ENCODE measurements at places on chromosomes 6 and 20.

DNA sequence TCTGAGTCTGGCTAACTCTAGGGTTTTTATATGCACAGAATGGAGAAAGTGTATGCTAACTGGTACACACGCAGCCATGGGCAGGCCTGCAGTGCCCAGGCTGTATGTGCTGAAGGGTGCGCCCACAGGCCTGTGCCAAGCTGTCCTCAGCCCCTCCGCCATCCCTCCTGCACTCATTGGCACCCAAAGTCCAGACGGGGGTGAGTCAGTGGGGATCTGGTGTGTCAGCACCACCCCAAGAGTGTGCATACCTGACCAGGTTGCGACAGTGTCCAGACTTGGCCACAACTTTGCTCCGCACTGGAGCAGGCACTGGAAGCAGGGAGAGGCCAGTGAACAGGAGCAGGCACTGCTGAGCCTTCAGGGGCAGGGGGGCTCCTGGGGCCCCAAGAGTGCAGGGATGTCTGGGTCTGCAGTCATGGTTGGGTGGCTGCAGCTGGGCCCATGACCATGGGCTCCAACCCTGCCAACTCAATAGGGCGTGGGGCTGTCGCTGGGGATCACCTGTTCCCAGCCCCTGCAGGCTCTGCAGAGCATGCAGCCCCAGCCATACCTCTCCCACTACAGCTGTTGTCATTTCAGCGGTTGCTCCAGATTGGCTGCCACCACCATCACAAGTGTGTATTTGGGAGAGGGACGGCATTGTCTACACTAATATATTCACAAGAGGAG lies 717.8 kb downstream of the EPHA7 start:
- DNase-seq = no peak

- no peak for DNase-seq
Measured at GRCh38 chr6:157095569-157095968, 227.8 kb downstream of the TMEM242 start.

DNA sequence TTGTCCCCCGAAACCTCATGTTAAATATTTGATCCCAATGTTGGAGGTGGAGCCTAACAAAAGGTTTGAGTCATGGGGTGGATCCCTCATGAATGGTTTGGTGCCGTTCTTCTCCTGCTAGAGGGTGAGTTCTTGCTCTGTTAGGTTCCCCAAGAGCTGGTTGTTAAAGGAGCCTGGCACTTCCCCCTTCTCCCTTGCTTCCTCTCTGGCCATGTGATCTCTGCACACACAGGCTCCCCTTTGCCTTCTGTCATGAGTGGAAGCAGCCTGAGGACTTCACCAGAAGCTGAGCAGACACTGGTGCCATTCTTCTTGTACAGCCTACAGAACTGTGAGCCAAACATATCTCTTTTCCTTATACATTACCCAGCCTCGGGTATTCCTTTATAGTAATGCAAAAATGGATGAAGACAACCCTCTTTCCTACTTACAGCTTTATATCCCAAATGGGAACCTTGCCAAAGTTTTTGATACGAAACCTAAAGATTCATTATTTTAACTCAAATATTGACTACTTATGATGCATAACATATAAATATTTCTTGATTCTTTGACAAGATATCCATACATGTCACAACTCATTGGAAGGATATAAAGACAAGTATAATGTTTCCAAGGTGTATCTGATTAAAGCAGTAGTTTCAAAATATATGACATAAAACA lies 61.0 kb downstream of the RNF182 start:
- no peak for DNase-seq

GRCh38 chr6:15073883-15074465 lies 171.9 kb upstream of the JARID2 start:
- DNase-seq = no peak

DNA sequence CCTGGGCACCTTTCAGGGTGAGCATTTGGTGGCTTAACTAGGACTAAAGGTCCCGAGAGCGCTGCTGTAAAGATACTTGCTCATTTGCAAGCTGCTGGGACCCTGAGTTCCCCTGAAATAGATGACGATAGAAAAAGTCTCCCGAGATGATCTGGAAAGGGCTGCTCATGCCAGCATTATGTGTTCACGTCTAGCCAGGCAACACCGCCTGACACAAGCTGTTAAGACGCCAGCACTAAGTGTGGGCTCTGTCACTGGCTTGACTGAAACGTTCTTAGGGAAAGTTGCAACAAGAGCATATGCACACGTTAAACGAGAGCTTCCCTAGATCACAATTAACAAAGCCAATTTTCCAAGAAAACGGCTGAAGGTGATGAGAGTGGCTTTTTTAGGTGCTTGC lies 113.7 kb downstream of the SLC23A2 start:
- no peak for DNase-seq

GRCh38 chr6:106439459-106439858 lies 78.9 kb downstream of the CRYBG1 start:
- no peak for DNase-seq

DNA sequence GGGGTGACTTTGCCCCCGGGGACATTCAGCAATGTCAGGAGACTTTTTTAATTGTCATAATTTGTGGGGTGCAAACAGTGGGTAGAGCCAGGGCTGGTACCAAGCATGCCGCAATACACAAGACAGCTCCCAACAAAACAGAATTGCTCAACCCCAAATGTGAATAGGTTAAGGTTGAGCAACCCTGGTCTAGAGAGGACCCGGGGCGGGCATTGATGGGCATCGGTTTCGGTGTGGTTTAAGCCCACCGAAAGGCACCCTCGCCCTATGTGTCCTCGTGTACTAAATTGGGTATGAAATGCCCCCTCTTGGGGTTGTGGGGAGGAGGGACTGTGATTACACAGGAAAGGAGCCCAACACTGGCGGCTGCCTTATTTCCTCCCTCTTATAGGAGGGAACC lies 36.0 kb downstream of the KIAA1755 start:
- DNase-seq = no peak

DNA sequence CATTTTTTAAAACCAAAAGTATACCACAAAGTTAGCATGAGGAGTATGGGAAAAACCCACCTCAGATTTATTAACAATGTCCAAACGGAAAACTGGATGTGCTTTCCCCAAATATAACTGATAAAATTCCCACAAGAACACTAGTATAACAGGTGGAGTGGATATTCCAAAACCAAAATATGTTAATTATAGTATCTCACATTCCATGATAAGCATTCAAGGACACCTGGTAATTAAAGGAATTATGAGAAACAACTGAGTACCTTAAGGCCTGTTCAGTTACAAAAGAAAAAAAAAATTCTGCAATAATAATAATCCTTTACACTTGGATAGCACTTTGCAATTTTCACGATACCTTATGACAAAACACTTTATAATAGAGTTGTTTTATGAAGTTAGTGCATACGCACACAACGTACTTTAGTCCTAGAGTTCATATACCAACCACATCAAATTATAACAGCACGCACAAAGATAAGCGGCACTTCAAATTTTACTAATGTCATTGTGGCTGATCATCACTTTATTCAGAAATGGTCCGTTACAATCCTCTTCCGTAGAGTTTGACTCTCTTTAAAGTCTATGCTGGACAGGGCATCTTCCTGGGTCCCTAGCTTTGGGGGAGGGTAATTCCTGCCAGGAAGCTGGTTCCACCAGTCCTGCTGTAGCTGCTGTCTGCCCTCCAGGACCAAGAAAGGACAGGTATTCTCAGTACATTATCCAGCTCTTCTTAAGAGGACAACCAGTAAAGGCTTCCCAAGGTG lies 1.7 kb downstream of the CDK19 start:
- no peak for DNase-seq

GRCh38 chr6:149862922-149863697 lies 1.0 kb downstream of the LRP11 start:
- no peak for DNase-seq

GRCh38 chr6:129112591-129112990 lies 229.7 kb downstream of the LAMA2 start:
- no peak for DNase-seq

GRCh38 chr20:19495905-19496703 lies 262.0 kb upstream of the RIN2 start:
- DNase-seq = no peak

DNA sequence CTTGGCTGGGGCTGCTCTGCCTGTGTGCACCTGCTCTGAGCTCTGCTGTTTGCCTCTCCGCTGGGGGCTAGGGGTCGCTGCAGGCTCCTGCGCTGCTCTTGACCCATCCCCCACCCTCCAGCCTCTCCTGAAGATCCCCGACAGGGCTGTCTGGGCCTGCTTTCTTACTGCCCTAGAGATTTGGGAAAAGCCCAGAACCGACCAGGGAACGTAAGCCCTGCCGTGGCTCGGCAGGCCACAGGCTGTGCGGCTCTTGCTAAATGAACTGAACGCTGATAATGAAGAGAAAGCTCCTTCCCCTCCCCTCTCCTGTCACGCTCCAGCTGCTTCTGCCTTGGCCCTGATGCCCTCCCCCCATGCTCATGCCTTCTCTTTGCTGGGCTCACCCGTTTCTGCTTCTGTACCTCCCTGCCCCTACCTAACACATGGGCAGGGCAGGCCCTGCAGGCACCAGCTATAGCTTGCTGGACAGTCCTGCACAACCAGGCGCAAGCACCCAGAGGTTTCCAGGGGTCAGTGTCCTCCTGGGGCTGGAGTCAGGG lies 32.0 kb upstream of the PCMTD2 start:
- no peak for DNase-seq

- DNase-seq = no peak
Measured at GRCh38 chr6:79250107-79250514, 15.6 kb upstream of the HMGN3 start.

- no peak for DNase-seq
Measured at GRCh38 chr20:49543858-49544437, 24.0 kb downstream of the PTGIS start.

- no peak for DNase-seq
Measured at GRCh38 chr6:55957961-55958422, 82.6 kb upstream of the BMP5 start.

- DNase-seq = no peak
Measured at GRCh38 chr6:905556-905955, 212.6 kb upstream of the EXOC2 start.
